ENCODE measurements at places on chromosomes 2 and 18. TPM values are rescaled to one million over a fixed set of nuclear protein-coding genes. Genes with fewer than 3 reads are reported as not detected.

- no peak for DNase-seq
- H3K27ac ChIP-seq: no peak overlapping the region
- no peak overlapping the region for H3K4me3 ChIP-seq
- no peaks in the 10 kb centered on the region for H3K4me1 ChIP-seq
- no peaks in the 10 kb centered on the region for H3K27me3 ChIP-seq
- peaks cover 12% of the 10 kb centered on the region for H3K36me3 ChIP-seq
These were observed 239.8 kb downstream of the EIPR1 start for GRCh38 chr2:3137651-3138300.

DNA sequence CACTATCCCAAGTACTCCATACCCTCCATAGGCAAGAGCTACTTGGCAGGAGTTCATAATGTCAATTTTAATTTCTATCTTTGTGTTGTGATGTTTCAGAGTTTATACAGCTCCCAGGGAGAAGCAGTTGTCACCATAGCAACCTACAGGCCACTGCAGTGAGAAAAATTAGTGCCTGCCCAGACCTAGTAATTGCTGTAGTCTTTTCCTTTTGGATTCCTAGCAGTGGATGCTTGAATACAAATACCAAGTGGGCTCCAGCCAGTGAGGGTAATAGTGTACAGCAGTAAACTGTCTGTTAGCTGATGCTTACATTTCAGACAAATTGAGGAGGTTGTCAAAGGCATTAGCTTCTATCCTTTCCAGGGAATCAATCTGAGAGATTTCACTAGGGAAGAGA, 26.7 kb downstream of the LHCGR start:
- H3K27ac ChIP-seq: no peak overlapping the region
- DNase-seq: no peak
- no peaks in the 10 kb centered on the region for H3K27me3 ChIP-seq
- no peaks in the 10 kb centered on the region for H3K36me3 ChIP-seq

Gene GAREM1
- total RNA-seq: 11.0 TPM

Gene CHRNA1
- total RNA-seq: not detected

Data from neural crest cell (in vitro differentiated cells).